Spleen (tissue), 13 donors: ENCODE measurements at places on chromosomes 3 and 15. TPM values are rescaled to one million over a fixed set of nuclear protein-coding genes. Genes with fewer than 3 reads are reported as not detected.

DNA sequence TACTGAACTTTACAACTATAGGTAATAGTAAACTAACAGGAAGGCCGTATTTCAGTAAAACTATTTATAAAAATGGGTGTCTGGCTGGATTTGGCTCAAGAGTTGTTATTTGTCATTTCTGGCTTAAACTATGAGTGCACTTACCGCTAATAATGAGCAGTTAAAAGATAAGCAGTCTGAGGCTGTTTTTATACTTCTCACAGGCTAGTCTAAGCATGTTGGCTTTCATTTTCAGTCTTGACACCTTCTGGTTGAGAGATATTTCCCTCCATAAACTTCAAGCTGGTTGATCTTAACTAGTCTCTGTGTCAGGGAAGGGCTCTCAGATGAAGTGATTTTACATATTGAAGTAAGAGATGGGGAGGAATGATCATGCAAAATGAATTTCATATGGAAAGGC lies 96.1 kb downstream of the RSRC1 start:
- no peaks in the 10 kb centered on the region for H3K4me1 ChIP-seq
- no peaks in the 10 kb centered on the region for H3K27me3 ChIP-seq

DNA sequence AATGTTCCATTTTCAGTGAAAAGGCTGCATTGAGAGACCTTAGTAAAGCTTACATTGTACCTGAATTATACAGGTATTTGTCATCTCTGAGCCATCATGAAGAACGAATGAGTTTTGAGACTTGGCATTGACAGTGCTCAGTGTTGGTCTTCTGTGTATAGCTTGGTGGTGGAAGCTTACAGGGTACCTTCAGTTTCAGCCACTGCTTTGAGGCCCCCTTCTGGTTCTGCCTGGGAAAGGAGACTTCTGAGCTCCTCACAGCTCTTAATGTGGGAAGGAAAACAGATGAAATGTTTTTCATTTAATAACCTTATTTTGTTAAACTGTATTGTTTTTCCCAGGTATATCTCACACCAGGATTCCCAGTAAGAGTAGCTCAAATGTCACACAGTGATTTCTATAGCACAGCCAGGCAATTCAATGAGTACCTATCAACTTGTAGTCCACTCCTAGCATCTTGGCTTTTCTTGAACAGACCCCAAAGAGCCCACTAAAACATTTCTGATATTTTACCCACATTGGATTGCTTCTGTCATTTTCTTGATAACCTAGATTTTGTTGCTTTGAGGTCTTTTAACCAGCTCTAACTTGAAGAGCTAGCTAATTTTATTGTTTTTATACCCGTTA lies 5.6 kb downstream of the SERPINI1 start:
- no peaks in the 10 kb centered on the region for H3K27me3 ChIP-seq
- no peak overlapping the region for H3K27ac ChIP-seq
- peaks cover 8% of the 10 kb centered on the region for H3K4me1 ChIP-seq
- DNase-seq, result no peak
- no peak overlapping the region for H3K4me3 ChIP-seq
- no peaks in the 10 kb centered on the region for H3K36me3 ChIP-seq

GRCh38 chr3:40608091-40608490 lies 83.3 kb downstream of the ZNF621 start:
- H3K27ac ChIP-seq, result no peak overlapping the region
- H3K36me3 ChIP-seq, result no peaks in the 10 kb centered on the region
- H3K4me3 ChIP-seq, result no peak overlapping the region
- H3K4me1 ChIP-seq, result no peaks in the 10 kb centered on the region
- H3K27me3 ChIP-seq, result no peaks in the 10 kb centered on the region
- DNase-seq, result no peak

Gene HCLS1
- 554 TPM for total RNA-seq

Gene LRRN1
- total RNA-seq, result 4.1 TPM
